Neural progenitor cell (in vitro differentiated cells): ENCODE measurements at places on chromosomes 2 and 18. TPM values are rescaled to one million over a fixed set of nuclear protein-coding genes. Genes with fewer than 3 reads are reported as not detected.

Gene ALPI
- not detected in 2 replicates for total RNA-seq

Gene CHRNG
- total RNA-seq: not detected in 2 replicates

Gene ATP8B1
- total RNA-seq: 0.03 and 0.15 TPM in 2 replicates

Gene C1GALT1C1L
- total RNA-seq: 0.12 TPM in 1 of 2 replicates, not detected in the other

Gene SH2D6
- total RNA-seq: 0.07 and 0.74 TPM in 2 replicates

Gene ALPP
- total RNA-seq: not detected in 2 replicates

Gene CCDC102B
- 14.1 and 26.2 TPM in 2 replicates for total RNA-seq

Gene FKBP7
- total RNA-seq: 28.1 and 47.0 TPM in 2 replicates

Gene DYNAP
- not detected in 2 replicates for total RNA-seq
